ENCODE measurements at places on chromosomes 13 and 19.

DNA sequence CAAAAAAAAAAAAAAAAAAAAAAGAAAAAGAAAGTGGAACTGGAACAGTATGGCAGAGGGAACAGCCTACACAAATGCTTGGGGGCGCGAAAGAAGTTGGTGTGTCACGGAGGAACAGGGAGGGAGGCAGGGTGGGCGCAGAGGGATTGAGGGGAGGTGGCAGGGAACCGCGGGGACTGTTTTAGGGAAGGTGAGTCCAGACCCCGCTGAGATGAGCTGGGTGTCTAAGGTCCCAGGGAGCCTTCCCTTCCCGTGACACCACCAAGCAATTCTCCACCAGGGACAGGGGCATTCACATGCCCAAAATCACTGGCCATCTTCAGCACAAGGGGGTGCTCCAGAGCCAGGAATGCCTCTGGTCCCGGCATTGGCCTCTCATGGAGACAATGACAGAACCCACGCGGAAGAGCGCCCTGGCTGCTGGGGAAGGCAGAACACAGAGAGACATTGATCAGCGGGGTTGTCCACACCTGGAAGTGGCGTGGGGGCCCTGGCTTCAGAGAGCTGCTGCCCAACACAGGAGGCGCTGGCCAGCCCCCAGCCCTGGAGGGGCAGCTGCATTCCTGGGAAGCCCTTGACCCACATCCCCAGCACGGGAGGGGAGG is 6.9 kb downstream of the PEAK3 start:
- peak; percentile 49 for DNase-seq

- no peak for DNase-seq
These were observed 743.8 kb upstream of the SLC10A2 start for GRCh38 chr13:103810026-103810425.

- no peak for DNase-seq
These were observed 2.7 kb upstream of the GATAD2A start for GRCh38 chr19:19402656-19403372.

DNA sequence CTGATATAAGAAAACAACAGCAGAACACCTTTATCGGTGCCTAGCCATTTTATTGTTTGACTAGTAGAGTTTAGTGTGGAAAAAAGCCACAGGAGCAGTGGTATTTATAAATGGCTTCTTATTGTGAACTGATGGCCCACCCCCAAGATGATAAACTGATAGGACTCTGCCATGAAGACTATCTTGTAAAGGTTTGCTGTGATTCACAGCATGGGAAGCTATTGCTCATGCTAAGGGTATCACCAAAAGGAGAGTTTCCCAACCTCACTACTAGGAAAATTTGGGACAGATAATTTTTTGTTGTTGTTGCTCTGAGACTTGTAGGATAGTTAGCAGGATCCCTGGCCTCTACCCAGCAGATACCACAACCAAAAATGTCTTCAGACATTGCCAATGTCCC is 12.0 kb upstream of the SLC7A1 start:
- DNase-seq = no peak

DNA sequence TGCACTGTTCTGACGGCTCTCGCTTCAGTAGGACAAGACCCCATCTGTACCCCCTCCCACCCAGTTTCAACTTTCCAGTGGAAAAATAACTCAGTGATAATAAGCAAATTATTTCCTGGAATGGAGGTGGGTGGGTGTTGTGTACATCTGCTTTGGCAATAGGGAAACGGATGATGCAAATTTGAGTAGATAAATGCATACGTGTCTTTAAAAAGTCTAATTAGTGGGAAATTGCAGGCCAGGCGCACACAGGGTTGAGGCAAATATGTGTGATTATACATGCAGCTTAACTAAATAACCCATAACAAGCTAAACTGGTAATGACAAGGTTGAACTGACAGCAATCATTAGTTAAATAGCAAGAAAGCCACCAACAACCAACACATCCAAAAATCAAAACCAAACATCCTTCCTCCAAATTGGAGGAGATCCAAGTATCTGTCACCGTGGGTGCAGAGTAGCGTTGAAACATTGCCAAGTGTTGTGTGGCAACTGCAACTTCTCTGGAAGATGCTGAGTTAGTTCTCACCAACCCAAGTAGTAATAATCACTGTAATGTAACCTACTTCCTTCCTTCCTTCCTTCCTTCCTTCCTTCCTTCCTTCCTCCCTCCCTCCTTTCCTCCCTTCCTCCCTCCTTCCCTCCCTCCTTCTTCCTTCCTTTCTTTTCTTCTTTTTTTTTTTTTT is 54.6 kb downstream of the TRPM4 start:
- no peak for DNase-seq

DNA sequence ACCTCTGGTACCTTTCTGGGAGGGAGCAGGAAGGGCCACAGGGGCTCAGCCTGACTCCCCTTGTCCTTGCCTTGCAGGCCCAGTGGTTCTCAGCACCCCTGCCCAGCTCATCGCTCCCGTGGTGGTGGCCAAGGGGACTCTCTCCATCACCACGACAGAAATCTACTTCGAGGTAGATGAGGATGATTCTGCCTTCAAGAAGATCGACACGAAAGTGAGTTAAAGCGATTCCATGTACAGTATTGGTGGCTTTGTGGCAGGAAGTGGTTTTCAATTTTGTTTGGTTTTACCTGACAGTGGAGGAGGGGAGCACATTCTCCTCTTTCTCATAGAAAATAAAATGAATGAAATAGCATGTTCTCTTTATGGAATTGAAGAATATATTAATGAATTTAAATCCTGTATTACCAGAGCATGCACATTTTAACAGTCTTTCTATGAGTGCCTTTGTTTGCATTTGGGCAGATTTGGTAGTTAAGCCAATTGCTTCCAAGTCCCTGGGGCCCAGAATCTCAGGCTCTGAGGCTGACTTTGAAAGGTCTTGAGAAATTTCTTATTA is 4.1 kb downstream of the MAB21L1 start:
- DNase-seq = no peak

- no peak for DNase-seq
These were observed 3.8 kb upstream of the WDR18 start for GRCh38 chr19:980133-980998.

GRCh38 chr19:16032509-16033135 is 43.7 kb upstream of the TPM4 start:
- no peak for DNase-seq

DNA sequence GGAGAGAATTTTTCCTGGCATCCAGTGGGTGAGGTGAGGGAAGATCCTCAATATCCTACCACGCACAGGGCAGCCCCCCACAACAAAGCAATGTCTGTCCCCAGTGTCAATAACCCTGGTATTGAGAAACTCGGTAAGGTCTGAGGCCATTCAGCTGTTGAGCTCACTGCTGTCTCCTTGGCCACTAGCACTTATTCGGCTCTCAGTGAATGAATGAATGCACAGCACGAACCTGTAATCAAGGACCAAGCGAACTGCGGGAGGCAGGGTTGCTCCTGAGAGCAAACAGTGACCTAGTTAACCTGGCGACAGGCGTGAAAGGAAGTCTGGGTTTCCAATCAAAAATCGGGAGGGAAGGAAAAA is 640 bp downstream of the ZSCAN5A start:
- DNase-seq = no peak

DNA sequence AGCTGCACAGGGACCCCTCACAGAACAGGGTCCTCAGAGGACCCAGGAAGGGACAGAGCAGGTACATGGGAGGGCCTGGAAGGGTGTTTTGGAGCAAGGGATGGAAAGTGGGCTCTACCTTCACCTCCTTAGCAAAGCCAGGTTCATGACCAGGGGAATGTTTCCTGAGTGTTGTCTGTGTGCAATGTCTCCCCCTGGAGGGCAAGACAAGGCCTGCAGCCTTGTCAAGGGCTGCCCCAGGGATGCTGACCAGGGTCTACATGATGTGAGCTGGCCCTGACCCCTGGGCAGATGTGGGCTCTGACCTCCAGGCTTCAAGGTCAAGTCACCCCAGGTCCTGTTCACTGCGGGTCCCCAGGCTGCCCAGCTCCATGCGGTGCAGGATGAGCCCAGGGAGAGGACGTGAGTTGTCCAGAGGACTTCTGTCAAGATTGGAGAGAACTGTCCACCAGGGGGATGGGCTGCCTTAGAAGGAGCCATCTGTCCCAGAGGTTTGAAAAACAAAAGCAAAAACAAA is 1.0 kb upstream of the CEACAM1 start:
- DNase-seq = peak; percentile 73

GRCh38 chr19:43532571-43532961 is 422 bp upstream of the ZNF575 start:
- DNase-seq = no peak

All from stimulated activated CD4-positive, alpha-beta T cell treated with anti-CD3 and anti-CD28 coated beads, Interleukin-4, amount 100 ng/mL, for 24 hours (primary cell).